ENCODE measurements at places on chromosomes 5 and 9. TPM values are rescaled to one million over a fixed set of nuclear protein-coding genes. Genes with fewer than 3 reads are reported as not detected.

GRCh38 chr9:114093761-114094505 is 5.2 kb downstream of the KIF12 start:
- H3K4me3 ChIP-seq = no peak overlapping the region
- peaks cover 21% of the 10 kb centered on the region for H3K27me3 ChIP-seq
- H3K27ac ChIP-seq = no peak overlapping the region
- H3K36me3 ChIP-seq = no peaks in the 10 kb centered on the region
- no peaks in the 10 kb centered on the region for H3K4me1 ChIP-seq

- H3K27me3 ChIP-seq = peaks cover 77% of the 10 kb centered on the region
- no peak overlapping the region for H3K27ac ChIP-seq
- peaks cover 11% of the 10 kb centered on the region for H3K36me3 ChIP-seq
- H3K4me1 ChIP-seq = peaks cover 15% of the 10 kb centered on the region
- peak overlapping the region; percentile 79 for H3K4me3 ChIP-seq
Observed at GRCh38 chr9:37036371-37036775, 2.3 kb upstream of the PAX5 start.

DNA sequence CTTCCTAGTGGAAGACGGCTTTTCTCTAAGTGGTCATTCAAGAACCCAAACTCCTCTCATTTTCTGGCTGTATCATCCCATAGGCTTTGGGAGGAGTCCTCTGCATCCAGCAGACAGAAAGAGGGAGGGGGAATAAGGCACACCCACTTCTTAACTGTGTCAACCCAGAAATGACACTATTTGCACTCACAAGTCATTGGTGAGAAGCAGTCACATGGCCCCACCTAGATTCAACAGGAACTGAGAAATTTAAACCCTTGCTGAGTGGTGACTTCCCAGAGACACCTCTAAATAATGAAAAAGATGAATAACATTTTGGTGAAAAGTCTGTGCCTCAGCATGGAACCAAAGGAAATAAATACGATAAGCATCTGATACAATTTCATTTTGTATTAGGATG is 120.0 kb downstream of the MCTP1 start:
- H3K4me3 ChIP-seq = no peak overlapping the region
- H3K36me3 ChIP-seq = no peaks in the 10 kb centered on the region
- H3K27me3 ChIP-seq = peaks cover 3% of the 10 kb centered on the region
- H3K27ac ChIP-seq = no peak overlapping the region

- no peaks in the 10 kb centered on the region for H3K27me3 ChIP-seq
- DNase-seq = no peak
- no peak overlapping the region for H3K27ac ChIP-seq
- no peaks in the 10 kb centered on the region for H3K4me1 ChIP-seq
Observed at GRCh38 chr5:20229303-20230005, 241.5 kb upstream of the CDH18 start.

GRCh38 chr9:71975833-71976232 is 64.4 kb downstream of the C9orf85 start:
- no peaks in the 10 kb centered on the region for H3K27me3 ChIP-seq
- H3K4me1 ChIP-seq = no peaks in the 10 kb centered on the region
- H3K27ac ChIP-seq = no peak overlapping the region
- H3K4me3 ChIP-seq = no peak overlapping the region
- peak; percentile 20 for DNase-seq
- peaks cover 5% of the 10 kb centered on the region for H3K36me3 ChIP-seq

DNA sequence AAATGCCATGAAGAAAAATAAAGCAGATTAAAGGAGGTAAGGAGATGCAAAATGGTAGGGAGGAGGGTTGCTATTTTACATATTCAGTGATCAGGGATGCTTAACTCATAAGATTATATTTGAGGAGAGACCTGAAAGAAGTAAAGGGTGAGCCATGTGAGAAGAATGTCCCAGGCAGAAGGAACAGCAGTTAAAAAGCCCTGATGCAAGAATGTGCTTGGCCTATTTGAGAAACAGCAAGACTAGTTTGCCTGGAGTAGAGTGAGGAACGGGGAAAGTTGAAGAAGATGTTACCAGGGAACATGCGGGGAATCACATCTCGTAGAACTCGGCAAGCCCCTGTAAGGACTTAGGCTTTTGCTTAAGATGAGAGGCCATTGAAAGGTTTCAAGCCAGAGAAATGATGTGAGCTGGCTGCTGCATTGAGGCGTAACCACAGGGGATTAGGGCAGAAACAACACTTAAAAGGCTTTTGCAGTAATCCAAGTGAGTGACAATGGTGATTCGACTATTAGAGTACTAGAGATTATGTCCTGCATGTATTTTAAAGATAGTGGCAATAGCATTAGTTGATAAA is 198.7 kb downstream of the VPS13A start:
- H3K27me3 ChIP-seq = no peaks in the 10 kb centered on the region
- no peak for DNase-seq
- H3K27ac ChIP-seq = no peak overlapping the region
- peaks cover 21% of the 10 kb centered on the region for H3K4me1 ChIP-seq
- peaks cover 4% of the 10 kb centered on the region for H3K36me3 ChIP-seq

DNA sequence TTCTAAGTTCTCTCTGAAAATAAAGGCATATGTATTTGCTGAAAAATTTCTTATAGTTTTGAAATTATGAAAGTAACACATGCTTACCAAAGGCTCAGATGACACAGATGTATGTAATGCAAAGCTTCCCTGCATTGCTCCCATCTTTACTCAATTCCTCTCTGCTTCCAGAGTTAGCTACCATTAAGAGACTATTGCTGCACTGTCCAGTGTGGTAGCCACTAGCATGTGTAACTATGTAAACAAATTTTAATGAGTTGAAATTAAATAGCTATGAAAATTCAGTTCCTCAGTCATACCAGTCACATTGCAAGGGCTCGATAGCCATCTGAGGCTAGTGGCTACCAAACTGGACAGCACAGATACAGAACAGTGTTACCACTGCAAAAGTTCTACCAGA is 17.9 kb downstream of the FRMD3 start:
- H3K4me1 ChIP-seq = peaks cover 38% of the 10 kb centered on the region
- H3K4me3 ChIP-seq = no peak overlapping the region
- H3K36me3 ChIP-seq = peaks cover 13% of the 10 kb centered on the region
- peak overlapping the region; percentile 23 for H3K27ac ChIP-seq
- H3K27me3 ChIP-seq = peaks cover 3% of the 10 kb centered on the region

GRCh38 chr5:14006823-14007520 is 62.5 kb upstream of the DNAH5 start:
- no peaks in the 10 kb centered on the region for H3K36me3 ChIP-seq
- H3K27me3 ChIP-seq = no peaks in the 10 kb centered on the region
- no peak for DNase-seq
- no peak overlapping the region for H3K4me3 ChIP-seq
- peaks cover 47% of the 10 kb centered on the region for H3K4me1 ChIP-seq

DNA sequence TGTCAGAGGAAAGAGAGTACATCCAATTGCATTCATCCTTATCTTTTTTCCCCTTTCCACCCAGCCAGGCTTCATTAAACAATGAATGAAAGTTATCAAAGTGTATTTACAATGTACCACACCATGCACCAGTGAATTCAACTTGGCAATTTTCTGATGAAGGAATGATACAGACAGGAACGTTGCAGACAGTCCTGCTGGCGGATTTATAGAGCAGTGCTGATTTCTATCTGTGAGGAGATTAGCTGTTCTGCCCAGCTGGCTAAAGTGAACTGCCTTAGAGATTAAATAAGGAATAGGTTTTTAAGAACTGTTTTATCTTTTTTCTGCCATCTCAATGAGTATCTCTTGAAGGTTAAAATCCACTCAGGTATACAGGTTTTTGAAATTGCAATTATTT is 403.9 kb downstream of the CDH18 start:
- H3K4me3 ChIP-seq = no peak overlapping the region
- no peaks in the 10 kb centered on the region for H3K27me3 ChIP-seq
- no peaks in the 10 kb centered on the region for H3K36me3 ChIP-seq

- H3K4me1 ChIP-seq = peaks cover 60% of the 10 kb centered on the region
- H3K36me3 ChIP-seq = peaks cover 59% of the 10 kb centered on the region
- DNase-seq = peak; percentile 35
- H3K27me3 ChIP-seq = peaks cover 8% of the 10 kb centered on the region
- no peak overlapping the region for H3K27ac ChIP-seq
Observed at GRCh38 chr9:18906656-18907395, 126.2 kb downstream of the SAXO1 start.

DNA sequence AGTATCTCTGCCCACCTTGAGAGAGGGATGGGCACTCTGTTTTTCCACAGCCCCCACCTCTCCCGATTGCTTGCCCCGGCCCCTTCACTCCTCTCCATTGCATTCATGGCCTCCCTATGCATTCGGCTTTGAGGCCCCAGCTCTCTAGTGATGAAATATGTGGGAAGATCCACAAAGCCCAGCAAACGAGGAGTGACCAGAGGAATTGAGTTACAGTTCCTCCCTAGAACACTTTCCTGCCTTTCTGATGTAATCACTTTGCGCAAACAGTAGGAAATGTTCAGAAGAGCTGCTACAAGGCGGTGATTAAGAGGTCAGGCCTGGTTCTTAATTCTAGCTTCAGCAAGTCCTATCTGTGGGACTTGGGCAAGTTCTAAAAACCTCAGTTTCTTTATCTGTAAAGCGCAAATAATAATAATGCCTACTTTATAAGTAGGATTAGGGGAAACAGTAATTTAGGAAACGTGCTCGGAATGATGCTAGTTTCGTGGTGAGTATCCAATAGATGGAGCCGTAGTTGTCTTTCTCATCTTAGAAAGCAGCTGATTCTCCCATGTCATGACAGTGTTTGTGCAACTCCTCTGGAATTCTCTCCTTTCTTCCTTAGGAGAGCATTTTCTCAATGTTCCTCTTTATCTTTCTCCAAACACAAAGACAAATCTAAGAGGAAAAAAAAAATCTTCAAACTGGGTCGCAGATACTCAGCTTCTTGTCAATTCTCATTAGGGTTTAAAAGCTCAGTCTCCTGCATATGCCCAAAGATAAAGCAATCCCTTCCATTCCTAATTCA is 99.5 kb upstream of the MSX2 start:
- H3K27ac ChIP-seq = no peak overlapping the region
- no peaks in the 10 kb centered on the region for H3K4me1 ChIP-seq
- no peak overlapping the region for H3K4me3 ChIP-seq
- no peaks in the 10 kb centered on the region for H3K27me3 ChIP-seq

- H3K27ac ChIP-seq = no peak overlapping the region
- no peak overlapping the region for H3K4me3 ChIP-seq
- no peaks in the 10 kb centered on the region for H3K4me1 ChIP-seq
- DNase-seq = no peak
- no peaks in the 10 kb centered on the region for H3K27me3 ChIP-seq
Observed at GRCh38 chr5:130692770-130693169, 472.3 kb downstream of the HINT1 start.

GRCh38 chr9:20427359-20427758 is 194.9 kb downstream of the MLLT3 start:
- no peak overlapping the region for H3K4me3 ChIP-seq
- no peaks in the 10 kb centered on the region for H3K36me3 ChIP-seq
- H3K4me1 ChIP-seq = no peaks in the 10 kb centered on the region
- no peak overlapping the region for H3K27ac ChIP-seq

GRCh38 chr5:52725808-52726207 is 61.9 kb upstream of the ITGA1 start:
- H3K36me3 ChIP-seq = peaks cover 7% of the 10 kb centered on the region
- peaks cover 35% of the 10 kb centered on the region for H3K4me1 ChIP-seq
- DNase-seq = no peak
- no peak overlapping the region for H3K4me3 ChIP-seq
- H3K27me3 ChIP-seq = no peaks in the 10 kb centered on the region

- no peak overlapping the region for H3K27ac ChIP-seq
- 0 out of 2 replicates have a peak, but pooled peaks cover 3% of the 10 kb centered on the region for H3K27me3 ChIP-seq
- H3K4me1 ChIP-seq = peaks cover 31% of the 10 kb centered on the region
- no peak overlapping the region for H3K4me3 ChIP-seq
- H3K36me3 ChIP-seq = no peaks in the 10 kb centered on the region
Observed at GRCh38 chr5:74098941-74099340, 472.9 kb downstream of the ARHGEF28 start.

GRCh38 chr5:53613536-53613935 is 53.1 kb downstream of the NDUFS4 start:
- H3K27me3 ChIP-seq = no peaks in the 10 kb centered on the region
- no peak overlapping the region for H3K27ac ChIP-seq
- no peaks in the 10 kb centered on the region for H3K4me1 ChIP-seq
- H3K36me3 ChIP-seq = peaks cover 15% of the 10 kb centered on the region

DNA sequence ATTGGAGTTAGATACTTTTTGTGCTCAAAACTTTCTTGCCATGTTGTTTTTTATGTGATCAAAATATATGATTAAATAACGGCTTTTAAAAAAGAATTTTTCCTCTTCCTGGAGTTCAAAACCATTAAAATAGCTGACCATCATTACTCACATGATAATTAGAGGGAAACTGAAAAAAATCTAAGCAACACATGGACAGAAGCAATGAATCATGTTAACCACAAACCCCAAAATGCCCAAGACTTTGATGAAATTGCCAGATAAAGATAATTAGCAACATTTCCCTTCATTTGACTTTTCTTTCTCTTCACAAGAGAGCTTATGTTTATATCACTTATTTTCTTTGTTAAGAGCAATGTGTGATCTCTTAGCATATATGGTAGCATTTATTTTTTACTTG is 1294.2 kb downstream of the EFNA5 start:
- H3K4me1 ChIP-seq = no peaks in the 10 kb centered on the region
- H3K27me3 ChIP-seq = no peaks in the 10 kb centered on the region
- H3K4me3 ChIP-seq = no peak overlapping the region
- H3K36me3 ChIP-seq = no peaks in the 10 kb centered on the region
- no peak for DNase-seq

DNA sequence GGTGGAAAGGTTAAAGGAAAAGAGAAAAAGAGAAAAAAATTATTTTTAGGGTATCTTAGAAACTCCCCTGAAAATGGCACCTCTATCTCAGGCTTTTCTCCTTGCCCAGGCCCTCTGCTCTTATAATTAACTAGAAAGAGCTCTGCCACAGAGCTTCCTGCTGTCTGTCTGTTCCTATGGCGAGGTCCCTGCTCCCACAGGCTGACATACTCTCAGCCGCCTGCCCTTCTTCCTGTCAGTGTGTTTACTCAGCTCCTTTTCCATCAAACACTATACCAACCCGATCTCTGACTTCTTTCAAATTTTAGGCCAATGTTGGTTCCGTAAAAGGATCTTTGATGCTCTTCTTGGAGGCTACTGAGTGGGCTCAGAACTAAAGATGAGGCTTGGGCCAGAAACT is 482.6 kb downstream of the DMAC1 start:
- H3K27me3 ChIP-seq = peaks cover 1% of the 10 kb centered on the region
- H3K4me3 ChIP-seq = no peak overlapping the region
- no peak for DNase-seq
- peaks cover 6% of the 10 kb centered on the region for H3K36me3 ChIP-seq

- H3K27me3 ChIP-seq = no peaks in the 10 kb centered on the region
- peaks cover 34% of the 10 kb centered on the region for H3K4me1 ChIP-seq
- no peak overlapping the region for H3K27ac ChIP-seq
- H3K36me3 ChIP-seq = no peaks in the 10 kb centered on the region
- no peak overlapping the region for H3K4me3 ChIP-seq
Observed at GRCh38 chr5:89275066-89275855, 392.3 kb upstream of the MEF2C start.

The SLC34A3 gene
- total RNA-seq = not detected

The NUDT12 gene
- total RNA-seq = 6.9 TPM

The LMX1B gene
- not detected for total RNA-seq

The PTGS1 gene
- 45.0 TPM for total RNA-seq

The KLF4 gene
- 2.3 TPM for total RNA-seq

The SELENOP gene
- 0.43 TPM for total RNA-seq

The PIP5KL1 gene
- 1.9 TPM for total RNA-seq

The LHX6 gene
- not detected for total RNA-seq

The LHX3 gene
- total RNA-seq = not detected

The PCDHB13 gene
- 3.8 TPM for total RNA-seq

The PCDHGB1 gene
- total RNA-seq = 3.6 TPM

The C5orf58 gene
- total RNA-seq = not detected

The PGGT1B gene
- total RNA-seq = 28.9 TPM

The FBN2 gene
- total RNA-seq = 246 TPM

The PSD2 gene
- total RNA-seq = 0.07 TPM

The UBE2R2 gene
- 42.7 TPM for total RNA-seq

All from HFFc6 (cell line).